ENCODE measurements at places on chromosomes 1 and 21. TPM values are rescaled to one million over a fixed set of nuclear protein-coding genes. Genes with fewer than 3 reads are reported as not detected.

DNA sequence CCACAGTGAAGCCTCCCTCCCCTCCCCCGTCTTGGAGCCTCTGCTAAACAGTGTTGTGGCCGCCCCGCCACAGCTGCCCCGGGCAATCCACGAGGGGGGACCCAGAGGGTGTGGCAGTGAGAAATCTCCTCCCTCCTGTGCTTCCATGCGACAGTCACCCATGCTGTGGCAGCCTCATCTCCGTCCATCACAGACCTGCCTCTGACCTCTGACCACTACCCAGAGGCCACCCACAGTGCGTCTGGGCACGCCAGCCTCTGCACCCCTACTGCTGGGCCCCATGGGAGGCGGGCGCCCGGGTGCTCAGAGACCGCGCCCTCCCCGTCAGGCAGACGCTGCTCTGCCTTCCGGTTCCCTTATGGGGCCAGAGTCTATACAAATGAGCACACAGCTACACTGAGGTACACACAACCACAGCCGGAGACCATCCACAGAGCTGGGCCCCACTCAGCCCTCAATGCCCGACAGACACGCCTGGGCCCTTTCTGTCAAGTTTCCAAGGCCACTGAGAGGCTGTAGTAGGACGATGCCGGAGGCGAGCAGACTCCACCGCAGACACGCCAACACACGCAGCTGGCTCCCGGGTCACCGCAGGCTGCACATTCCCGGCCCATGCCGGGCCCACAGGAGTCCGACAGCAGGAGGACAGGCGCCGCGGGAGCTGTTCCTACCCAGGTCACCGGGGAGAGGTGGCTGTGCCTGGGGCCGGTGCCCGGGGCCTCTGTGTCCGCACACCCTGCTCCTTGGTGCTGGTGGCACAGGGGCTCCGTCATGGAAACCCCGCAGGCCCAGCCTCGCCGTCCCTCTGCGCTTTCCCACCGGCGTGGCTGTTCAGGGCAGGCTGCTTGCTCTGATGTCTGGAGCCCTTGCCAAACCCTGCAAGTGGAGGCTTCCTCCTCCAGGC lies 23.9 kb upstream of the TMEM52 start:
- no peak for DNase-seq

DNA sequence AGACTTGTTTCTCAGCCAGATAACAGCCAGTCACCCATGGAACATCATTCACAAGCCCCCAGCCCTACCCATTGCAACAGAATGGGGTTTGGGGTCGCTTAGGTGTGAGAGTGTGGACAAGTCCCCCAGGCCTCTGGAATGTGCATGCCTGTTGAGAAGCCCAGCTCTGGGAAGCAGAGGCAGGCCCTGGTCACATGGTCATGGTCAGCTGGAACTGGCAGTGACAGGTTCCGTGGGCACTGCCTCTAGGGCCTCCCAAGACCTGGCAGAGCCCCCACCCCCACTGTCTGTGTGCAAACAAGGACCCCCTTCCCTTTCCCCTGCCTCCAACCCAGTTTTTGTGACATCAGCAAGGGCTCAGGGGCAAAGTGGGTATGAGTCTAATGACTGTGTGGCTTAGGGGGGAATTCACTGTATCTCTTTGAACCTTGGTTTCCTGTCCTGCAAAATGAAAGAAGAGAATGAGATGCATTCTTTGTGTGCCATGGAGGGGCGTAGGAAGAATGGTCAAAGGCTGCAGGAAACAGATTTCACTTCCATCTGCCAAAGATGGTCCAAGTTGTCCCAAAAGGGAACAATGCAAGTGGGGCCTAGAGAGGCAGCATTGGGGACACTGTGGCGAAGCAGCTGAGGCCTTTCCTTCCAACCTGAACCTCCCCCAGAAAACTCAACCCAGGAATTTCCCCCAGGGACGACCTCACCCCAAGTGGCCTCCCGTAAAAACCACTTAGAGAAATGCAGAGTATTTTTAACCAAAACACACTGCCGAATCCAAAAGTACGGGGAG lies 34.7 kb upstream of the SELENON start:
- DNase-seq, result no peak

FCGR1A gene
- total RNA-seq, result 3.5 TPM

FOXO6 gene
- 0.08 TPM for total RNA-seq

DNA sequence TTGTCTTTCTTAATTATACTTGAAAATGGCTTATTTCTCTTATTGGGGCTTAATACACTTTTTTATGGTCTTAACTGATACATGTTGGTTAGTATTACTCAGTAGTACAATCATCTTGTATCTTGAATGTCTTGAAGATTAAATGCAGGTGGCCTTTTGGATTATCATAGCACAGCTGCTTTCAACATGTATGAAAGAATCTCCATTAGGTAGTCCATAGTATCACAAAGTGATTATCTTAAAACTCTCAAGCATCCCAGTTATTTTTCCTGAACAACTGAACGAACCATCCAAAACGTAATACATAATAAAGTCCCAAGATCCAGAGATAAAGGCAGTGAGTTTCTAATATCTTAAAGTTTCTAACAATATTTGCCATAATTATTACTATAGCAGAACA lies 51.7 kb upstream of the MYOCOS start:
- DNase-seq, result no peak

Measured in liver (tissue), 10 donors.